ENCODE measurements at places on chromosomes 16 and 17. TPM values are rescaled to one million over a fixed set of nuclear protein-coding genes. Genes with fewer than 3 reads are reported as not detected.

- no peak for DNase-seq
- peak within 1 kb of the TSS; percentile 94 for H3K27ac ChIP-seq
- H3K4me3 ChIP-seq = peak within 1 kb of the TSS; percentile 94
- H3K4me1 ChIP-seq = no peaks in the 10 kb centered on the region
- H3K36me3 ChIP-seq = peaks cover 20% of the 10 kb centered on the region
- no peaks in the 10 kb centered on the region for H3K27me3 ChIP-seq
Observed at GRCh38 chr17:7888184-7888920, at the start of gene CHD3. Gene CHD3 (plus strand): TSS chr17:7888789. CDS start chr17:7889001, 212 bp downstream.

GRCh38 chr17:77471984-77472461 is 331.3 kb downstream of the SEC14L1 start:
- H3K27me3 ChIP-seq = no peaks in the 10 kb centered on the region
- H3K4me3 ChIP-seq = no peak overlapping the region
- no peaks in the 10 kb centered on the region for H3K4me1 ChIP-seq
- H3K36me3 ChIP-seq = no peaks in the 10 kb centered on the region
- peak; percentile 87 for DNase-seq

IFT20 gene
- total RNA-seq = 58.4 TPM

GRCh38 chr17:79654350-79654959 is 43.6 kb upstream of the RBFOX3 start:
- no peaks in the 10 kb centered on the region for H3K4me1 ChIP-seq
- H3K4me3 ChIP-seq = no peak overlapping the region

- no peaks in the 10 kb centered on the region for H3K4me1 ChIP-seq
- no peak overlapping the region for H3K27ac ChIP-seq
- no peak for DNase-seq
- H3K36me3 ChIP-seq = no peaks in the 10 kb centered on the region
Observed at GRCh38 chr17:67459985-67460384, 82.9 kb downstream of the PITPNC1 start.

DNA sequence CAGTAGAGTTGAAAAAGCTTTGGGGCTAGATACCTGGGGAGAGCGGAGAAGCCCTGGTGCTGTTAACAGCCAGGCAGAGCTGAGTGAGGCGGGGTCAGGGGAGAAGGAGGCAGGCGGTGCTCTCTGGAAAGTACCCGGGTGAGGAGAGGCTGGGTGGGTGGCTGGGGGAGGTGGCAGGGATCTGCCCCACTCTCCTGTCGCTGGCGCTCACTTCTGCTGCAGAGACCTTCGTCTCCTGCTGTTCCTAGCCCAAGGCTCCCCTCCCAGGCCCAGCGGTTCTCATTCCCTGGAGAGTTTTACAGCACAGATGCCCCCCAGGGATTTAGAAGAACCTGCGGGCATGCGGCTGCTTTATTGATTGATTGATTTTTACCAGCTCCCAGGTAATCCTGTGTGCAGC is 302.8 kb downstream of the IRF8 start:
- no peaks in the 10 kb centered on the region for H3K36me3 ChIP-seq
- peak overlapping the region; percentile 96 for H3K27ac ChIP-seq
- no peak for DNase-seq
- no peaks in the 10 kb centered on the region for H3K27me3 ChIP-seq
- peaks cover 36% of the 10 kb centered on the region for H3K4me1 ChIP-seq

LMF1 gene
- total RNA-seq = 31.6 TPM

- no peak overlapping the region for H3K4me3 ChIP-seq
- no peaks in the 10 kb centered on the region for H3K4me1 ChIP-seq
- H3K27ac ChIP-seq = no peak overlapping the region
- H3K36me3 ChIP-seq = no peaks in the 10 kb centered on the region
- no peak for DNase-seq
Observed at GRCh38 chr17:45225051-45225700, 3.5 kb downstream of the FMNL1 start.

GRCh38 chr16:68760671-68761275 is 23.7 kb downstream of the CDH1 start:
- no peak for DNase-seq
- H3K4me3 ChIP-seq = no peak overlapping the region
- H3K27me3 ChIP-seq = no peaks in the 10 kb centered on the region
- no peaks in the 10 kb centered on the region for H3K36me3 ChIP-seq
- H3K27ac ChIP-seq = no peak overlapping the region

DNA sequence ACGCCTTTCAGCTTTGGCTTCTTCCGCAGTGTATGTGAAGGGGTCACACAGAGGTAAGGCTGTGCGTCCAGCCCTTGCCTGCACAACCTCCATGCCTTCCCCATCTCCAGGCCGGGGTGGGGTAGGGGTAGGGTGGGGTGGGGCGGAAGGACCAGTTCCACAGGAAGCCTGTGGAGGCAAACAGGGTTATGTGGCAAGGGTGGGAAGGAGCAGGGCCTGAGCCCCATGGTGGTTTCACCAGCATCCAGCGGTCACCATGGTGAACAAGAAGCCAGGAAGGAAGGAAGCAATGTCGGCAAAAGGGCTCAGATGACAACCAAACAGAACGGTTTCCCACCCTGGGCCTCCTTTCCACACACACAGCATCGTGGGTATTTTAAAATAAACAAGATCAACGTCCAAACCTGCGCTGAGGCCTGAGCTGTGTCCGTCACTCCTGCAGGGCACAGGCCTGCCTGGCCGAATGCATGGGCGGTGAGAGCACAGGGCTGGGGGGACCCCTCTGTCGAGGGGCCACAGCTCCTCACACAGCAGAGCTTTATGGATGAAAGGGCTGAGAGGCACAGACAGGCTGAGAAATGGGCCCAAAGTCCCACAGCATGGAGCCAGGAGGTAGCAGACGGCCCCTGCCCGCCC is 80.5 kb downstream of the ZNF778 start:
- H3K4me1 ChIP-seq = peaks cover 51% of the 10 kb centered on the region
- peaks cover 3% of the 10 kb centered on the region for H3K36me3 ChIP-seq
- peak overlapping the region; percentile 92 for H3K27ac ChIP-seq
- H3K27me3 ChIP-seq = no peaks in the 10 kb centered on the region
- H3K4me3 ChIP-seq = no peak overlapping the region
- DNase-seq = no peak

DNA sequence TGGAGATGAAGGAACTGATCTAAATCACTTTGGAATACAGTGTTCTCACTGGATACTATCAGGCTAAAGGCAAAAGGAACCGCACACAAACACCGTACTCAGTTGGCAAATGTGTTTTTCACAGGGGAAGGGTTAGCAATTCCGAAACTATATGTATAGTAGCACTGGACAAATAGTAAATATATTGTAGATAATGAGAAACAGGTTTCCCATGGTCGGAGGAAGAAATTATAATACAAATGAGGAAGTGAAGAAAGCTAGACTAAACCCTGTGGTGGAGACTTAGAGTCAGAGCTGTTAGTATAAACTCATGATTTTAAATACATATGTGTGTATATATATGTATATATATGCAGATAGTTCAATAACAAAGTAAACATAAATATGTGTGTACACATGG is 414.1 kb upstream of the SALL1 start:
- DNase-seq = no peak
- H3K27me3 ChIP-seq = no peaks in the 10 kb centered on the region
- H3K27ac ChIP-seq = no peak overlapping the region
- no peaks in the 10 kb centered on the region for H3K36me3 ChIP-seq

- no peaks in the 10 kb centered on the region for H3K27me3 ChIP-seq
- H3K4me1 ChIP-seq = peaks cover 40% of the 10 kb centered on the region
- H3K27ac ChIP-seq = peak overlapping the region; percentile 82
Observed at GRCh38 chr17:28901866-28902818, 737 bp downstream of the DHRS13 start.

DNA sequence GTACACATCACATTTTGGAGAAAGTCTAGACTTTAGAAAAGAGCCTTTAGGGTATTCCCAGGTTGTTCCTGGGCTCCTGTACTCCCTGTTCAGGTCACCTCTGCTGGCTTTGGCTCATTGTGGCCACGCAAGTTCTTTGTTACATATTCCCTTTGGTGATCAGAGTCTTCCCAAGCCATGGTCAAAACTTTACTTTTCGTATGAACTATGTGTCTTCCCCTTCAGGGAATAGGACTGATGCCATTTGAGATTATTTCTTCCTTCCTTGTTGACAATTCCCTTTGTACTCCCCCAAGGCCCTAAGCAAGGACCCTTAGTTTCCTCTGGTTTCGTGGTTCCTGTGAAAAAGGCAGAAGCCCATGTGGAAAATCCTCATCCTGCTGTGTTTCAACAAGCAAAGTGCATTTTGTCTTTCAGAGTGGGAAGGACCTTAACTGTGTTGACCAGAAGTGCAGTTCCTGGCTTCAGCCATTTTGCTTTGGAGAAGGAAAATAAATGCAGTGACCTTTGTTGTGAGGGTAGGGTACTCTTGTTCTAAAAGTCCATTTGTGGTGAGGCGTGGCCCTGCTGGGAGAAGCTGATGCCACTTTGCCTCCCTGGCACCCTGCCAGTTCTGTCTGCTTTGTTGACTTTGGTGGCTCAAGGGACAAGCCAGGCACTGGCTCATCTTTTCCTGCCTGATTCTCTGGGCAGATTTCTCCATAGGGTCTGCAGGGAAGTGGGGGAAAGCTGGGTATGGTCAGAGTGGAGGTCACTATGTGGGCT is 55.1 kb downstream of the ZNRF1 start:
- no peaks in the 10 kb centered on the region for H3K36me3 ChIP-seq
- no peaks in the 10 kb centered on the region for H3K27me3 ChIP-seq
- no peaks in the 10 kb centered on the region for H3K4me1 ChIP-seq
- H3K27ac ChIP-seq = peak overlapping the region; percentile 19

DNA sequence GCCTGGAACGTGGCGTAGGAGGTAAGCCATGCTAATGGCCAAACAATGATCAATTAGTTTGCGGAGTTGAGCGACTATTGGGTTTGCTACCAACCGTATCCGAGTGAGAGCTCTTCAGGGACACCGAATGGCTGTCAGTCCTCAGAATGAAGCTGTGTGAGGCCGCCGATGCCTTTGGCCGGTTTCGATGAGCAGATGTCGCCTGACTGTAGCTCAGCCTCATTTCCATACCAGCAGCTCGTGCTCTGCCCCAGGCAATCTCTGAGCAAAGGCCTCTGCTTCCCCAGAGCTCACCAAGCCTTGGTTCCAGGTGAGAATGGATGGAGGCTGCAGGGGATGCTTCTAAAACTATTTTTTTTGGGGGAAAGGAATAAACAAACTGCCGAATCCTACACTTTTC is 111.7 kb upstream of the HS3ST4 start:
- DNase-seq = no peak
- H3K4me1 ChIP-seq = no peaks in the 10 kb centered on the region
- no peak overlapping the region for H3K4me3 ChIP-seq
- no peaks in the 10 kb centered on the region for H3K27me3 ChIP-seq

GRCh38 chr16:65781363-65781762 is 585.1 kb upstream of the CDH5 start:
- no peak overlapping the region for H3K4me3 ChIP-seq
- H3K27me3 ChIP-seq = no peaks in the 10 kb centered on the region
- H3K4me1 ChIP-seq = peaks cover 16% of the 10 kb centered on the region
- DNase-seq = no peak

DNA sequence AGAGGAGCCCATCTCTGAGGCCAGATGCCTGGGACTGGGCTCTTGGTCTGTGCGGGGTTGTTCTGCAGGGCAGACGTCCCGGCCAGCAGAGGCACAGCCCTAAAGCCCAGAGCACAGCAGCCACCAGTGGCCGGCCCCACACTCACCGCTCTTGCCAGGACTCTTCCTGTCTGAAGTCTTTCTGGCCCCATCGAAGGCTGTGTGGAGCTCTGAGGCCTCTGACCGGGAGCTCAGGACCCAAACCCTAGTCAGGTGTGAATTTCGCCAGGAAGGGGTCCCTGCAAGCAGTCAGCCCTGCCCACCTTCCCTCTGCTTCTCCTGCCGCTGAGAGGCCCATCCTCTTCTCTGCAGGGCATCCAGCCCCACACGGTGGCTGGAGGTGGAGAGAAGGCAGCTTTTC is 10.7 kb downstream of the ACSF3 start:
- H3K27me3 ChIP-seq = no peaks in the 10 kb centered on the region
- peaks cover 13% of the 10 kb centered on the region for H3K36me3 ChIP-seq
- no peak for DNase-seq
- H3K27ac ChIP-seq = no peak overlapping the region
- H3K4me3 ChIP-seq = no peak overlapping the region

TTLL6 gene
- total RNA-seq = not detected

WNT9B gene
- total RNA-seq = not detected

- no peaks in the 10 kb centered on the region for H3K27me3 ChIP-seq
- no peak overlapping the region for H3K4me3 ChIP-seq
- H3K27ac ChIP-seq = no peak overlapping the region
- peaks cover 3% of the 10 kb centered on the region for H3K36me3 ChIP-seq
Observed at GRCh38 chr17:3576970-3577369, 19.4 kb upstream of the TRPV3 start.

DNA sequence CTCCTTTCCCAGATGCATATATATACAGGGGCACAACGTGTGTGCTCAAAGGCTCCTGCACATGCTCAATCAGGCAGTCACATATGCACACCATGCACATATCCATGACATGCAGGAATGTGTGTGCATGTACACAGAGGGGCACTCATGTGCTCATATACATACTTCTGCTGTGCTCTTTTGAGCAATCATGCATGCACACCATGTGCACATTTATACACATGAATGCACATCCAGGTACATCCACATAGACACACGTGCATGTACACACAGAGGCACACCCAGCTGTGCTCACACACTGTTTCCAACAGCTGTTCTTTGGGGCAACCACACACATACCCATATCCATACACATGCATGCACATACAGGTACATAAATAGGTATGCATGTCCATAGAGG is 165.3 kb downstream of the SALL1 start:
- H3K4me1 ChIP-seq = no peaks in the 10 kb centered on the region
- no peak overlapping the region for H3K4me3 ChIP-seq
- H3K27me3 ChIP-seq = no peaks in the 10 kb centered on the region
- H3K27ac ChIP-seq = no peak overlapping the region
- no peaks in the 10 kb centered on the region for H3K36me3 ChIP-seq
- DNase-seq = no peak

PRRT2 gene
- 7.7 TPM for total RNA-seq

- no peaks in the 10 kb centered on the region for H3K27me3 ChIP-seq
- no peak for DNase-seq
- no peak overlapping the region for H3K4me3 ChIP-seq
- H3K4me1 ChIP-seq = no peaks in the 10 kb centered on the region
- H3K36me3 ChIP-seq = peaks cover 99% of the 10 kb centered on the region
- no peak overlapping the region for H3K27ac ChIP-seq
Observed at GRCh38 chr17:31869031-31869430, 10.0 kb upstream of the COPRS start.

GRCh38 chr17:80248001-80248893 is 12.4 kb upstream of the RNF213 start:
- H3K4me1 ChIP-seq = no peaks in the 10 kb centered on the region
- no peak for DNase-seq
- no peaks in the 10 kb centered on the region for H3K27me3 ChIP-seq
- peaks cover 77% of the 10 kb centered on the region for H3K36me3 ChIP-seq
- H3K4me3 ChIP-seq = no peak overlapping the region

- DNase-seq = peak; percentile 84
- H3K4me3 ChIP-seq = no peak overlapping the region
- peak overlapping the region; percentile 89 for H3K27ac ChIP-seq
- no peaks in the 10 kb centered on the region for H3K36me3 ChIP-seq
Observed at GRCh38 chr16:86424398-86424797, 85.9 kb upstream of the FOXF1 start.

DNA sequence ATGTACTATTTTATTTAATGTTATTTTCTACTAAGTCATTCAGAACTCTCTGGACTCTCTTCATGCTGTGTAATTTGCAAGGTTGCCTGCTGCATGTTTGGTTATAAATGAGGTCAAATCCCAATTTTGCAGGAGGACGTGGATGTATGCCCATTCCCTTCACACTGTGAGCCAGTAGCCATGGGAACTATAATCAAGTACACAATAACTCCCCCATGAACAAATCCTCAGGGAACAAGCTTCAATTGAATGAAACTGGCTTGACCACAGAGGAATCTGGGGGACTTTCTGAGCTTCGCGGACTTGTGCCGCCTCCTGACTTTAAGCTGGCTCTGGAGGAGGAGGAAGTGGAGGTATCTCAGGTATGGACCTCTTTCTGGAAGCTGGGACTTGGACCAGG is 14.6 kb upstream of the KCTD13 start:
- H3K27ac ChIP-seq = no peak overlapping the region
- H3K4me1 ChIP-seq = peaks cover 16% of the 10 kb centered on the region
- DNase-seq = no peak
- no peaks in the 10 kb centered on the region for H3K36me3 ChIP-seq
- no peaks in the 10 kb centered on the region for H3K27me3 ChIP-seq
